ENCODE measurements at places on chromosomes 5 and 9.

- DNase-seq: no peak
Observed at GRCh38 chr9:129384491-129385210, 206.6 kb upstream of the IER5L start.

GRCh38 chr5:14284392-14285148, 141.4 kb downstream of the TRIO start:
- DNase-seq: no peak

DNA sequence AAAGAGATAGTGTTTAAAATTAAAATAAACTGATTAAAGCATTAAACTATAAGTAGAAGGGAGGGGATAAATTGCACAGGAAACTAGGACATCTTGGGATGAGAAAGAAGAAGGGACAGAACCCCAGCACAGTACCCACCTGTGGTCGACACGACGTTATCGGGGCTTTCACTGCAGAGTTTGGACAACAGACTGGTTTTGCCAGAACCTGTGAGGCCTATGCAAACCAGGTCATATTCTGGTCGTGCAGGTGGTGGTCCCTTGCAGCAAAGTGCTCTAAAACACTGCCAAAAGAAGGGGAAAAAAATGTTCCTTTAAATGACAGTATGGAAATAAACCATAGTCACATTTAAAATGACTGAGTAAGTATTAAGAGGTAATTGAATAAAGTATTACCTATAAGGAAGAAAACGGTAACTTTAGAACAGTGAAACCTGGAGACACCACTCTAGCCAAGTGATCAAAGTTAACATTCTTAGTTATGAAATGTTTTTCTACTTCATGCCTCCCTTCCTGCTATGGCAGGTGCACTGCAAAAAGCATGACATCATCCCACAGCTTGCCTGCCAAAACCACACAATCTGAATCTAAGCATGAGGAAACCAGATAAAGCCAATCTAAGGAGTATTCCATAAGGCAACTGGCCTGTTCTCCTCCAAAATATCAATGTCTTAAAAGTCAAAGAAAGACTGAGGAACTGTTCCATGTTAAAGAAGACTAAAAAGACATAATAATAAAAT, 138.6 kb downstream of the ARL15 start:
- DNase-seq: no peak

- DNase-seq: no peak
Observed at GRCh38 chr9:134976403-134976802, 58.7 kb upstream of the FCN1 start.

DNA sequence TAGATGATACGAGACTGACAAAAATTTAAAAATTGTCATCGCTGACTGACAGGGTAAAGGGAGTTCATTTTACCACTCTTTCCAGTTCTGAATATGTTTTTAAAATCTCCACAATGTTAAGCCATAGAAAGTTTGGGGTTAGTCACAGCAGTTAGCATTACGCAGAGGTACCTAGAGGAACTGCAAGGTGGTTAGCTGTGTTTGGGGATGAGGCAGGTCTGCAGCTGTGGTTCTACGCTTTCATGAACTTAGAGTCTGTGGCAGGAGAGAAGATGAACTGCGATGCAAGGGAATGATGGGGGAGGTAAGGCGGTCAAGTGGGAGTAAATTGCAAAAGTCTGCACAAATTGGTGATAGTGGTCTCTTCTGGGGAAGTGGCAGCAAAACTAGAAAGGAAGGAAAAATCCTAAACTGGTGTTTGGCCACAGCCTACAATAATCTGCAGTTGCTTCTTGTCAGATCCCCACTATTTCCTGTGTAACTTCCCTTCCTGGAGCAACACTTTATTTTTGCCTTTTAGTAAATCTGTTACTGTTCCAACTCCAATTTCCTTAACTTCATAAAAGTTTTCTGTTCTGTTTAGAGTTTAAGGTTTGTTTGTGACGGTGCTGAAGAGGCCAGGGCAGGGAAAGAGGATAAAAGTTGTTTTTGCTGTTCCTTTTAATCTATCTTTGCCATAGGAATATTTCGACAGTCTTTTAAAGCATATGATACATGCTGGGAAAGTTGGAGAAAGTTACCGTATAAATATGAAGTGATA, 38.6 kb upstream of the SNX2 start:
- DNase-seq: no peak

DNA sequence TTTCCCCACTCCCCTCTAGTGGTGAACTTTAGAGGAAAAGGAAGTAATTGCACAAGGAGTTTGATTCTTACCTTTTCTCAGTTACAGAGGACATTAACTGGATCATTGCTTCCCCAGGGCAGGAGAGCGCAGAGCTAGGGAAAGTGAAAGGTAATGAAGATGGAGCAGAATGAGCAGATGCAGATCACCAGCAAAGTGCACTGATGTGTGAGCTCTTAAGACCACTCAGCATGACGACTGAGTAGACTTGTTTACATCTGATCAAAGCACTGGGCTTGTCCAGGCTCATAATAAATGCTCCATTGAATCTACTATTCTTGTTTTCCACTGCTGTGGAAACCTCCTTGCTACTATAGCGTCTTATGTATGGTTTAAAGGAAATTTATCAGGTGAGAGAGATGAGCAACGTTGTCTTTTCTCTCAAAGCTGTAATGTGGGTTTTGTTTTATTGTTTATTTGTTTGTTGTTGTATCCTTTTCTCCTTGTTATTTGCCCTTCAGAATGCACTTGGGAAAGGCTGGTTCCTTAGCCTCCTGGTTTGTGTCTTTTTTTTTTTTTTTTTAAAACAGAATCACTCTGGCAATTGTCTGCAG, 25.3 kb downstream of the SLC22A5 start:
- no peak for DNase-seq

GRCh38 chr5:127471211-127471610, 46.2 kb upstream of the PRRC1 start:
- no peak for DNase-seq

DNA sequence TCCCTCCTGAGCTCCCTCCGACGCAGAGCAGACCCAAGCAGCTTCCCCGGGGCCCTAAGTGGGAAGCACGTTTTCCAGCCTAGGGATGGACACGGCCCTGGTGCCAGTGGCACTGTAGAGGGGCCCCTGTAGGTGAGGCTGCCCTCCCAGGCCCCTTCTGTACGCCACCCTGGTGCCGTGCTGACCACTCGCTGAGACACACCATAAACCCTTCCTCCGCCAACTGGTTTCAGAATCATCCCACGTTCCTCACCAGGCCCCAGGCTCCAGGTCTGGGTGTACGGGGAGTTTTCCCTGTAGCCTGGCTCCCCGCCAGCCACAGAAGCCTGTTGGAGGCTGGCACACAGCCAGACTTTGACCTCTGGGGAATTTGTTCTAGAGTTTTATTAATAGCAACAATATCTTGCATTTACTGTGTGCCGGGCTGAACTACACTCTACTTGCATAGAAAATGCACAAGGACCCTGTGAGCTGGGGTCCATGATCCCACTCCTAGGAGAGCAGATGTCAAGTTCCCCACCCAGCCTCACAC, 18.2 kb upstream of the WDR38 start:
- no peak for DNase-seq

- peak; percentile 15 for DNase-seq
Observed at GRCh38 chr9:121098567-121099198, 23.9 kb downstream of the CNTRL start.

DNA sequence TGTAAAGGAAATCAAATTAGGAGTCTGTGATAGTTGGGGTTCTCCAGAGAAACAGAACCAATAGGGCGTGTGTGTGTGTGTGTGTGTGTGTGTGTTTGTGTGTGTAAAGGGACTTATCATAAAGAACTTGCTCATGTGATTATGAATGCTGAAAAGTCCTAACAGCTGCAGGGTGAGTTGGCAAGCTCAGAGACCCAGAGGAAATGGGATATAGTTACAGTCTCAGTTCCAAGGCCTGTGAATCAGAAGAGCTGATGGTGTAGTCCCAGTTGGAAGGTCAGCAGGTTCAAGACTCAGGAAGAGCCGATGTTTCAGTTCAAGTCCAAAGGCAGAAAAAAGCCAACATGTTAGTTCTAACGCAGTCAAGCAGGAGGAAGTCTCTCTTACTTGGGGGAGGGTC, 214.2 kb downstream of the ELAVL2 start:
- DNase-seq: no peak

GRCh38 chr9:136644593-136645351, 17.9 kb upstream of the EGFL7 start:
- peak; percentile 45 for DNase-seq

DNA sequence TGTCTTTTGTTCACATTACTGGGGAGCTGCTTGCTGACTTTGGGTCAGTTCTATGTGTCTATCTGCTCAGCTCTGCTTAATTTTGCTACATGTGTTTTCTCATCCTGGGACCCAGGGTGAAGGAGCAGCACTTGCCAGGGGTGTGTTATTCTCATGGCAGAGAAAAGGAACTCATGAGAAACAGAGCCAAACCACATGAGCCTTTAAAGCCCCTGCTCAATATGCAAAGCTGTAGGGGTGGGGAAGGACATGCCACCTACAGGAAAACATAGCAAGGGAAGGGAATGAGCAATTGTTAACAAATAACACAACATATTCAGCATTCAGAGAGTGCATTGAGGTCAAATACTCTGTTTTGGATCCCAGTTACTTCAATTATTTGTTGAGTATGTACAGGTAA, 290.9 kb downstream of the CDK5RAP2 start:
- DNase-seq: no peak

GRCh38 chr9:94630833-94631232, 8.5 kb downstream of the FBP1 start:
- DNase-seq: no peak

DNA sequence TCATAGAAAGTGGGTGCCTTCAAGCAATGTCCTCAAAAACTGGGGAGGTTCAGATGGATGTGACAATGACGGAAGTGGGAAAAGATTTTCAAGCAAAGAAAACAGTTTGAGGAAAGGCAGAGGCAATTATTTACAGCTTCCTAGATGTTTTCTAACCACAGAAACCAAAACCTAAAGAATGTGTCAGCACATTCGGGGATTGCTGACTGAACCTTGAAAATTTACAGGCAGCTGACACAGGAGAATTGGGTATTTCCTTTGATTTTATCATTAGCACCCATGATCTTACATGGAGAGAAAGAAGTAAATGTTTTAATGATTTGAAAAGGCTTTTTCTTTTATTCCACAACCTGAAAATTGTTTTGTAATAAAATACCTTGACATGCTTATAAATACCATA, 369.0 kb downstream of the ACTL7B start:
- DNase-seq: no peak

GRCh38 chr5:119031011-119031886, 39.6 kb upstream of the DMXL1 start:
- no peak for DNase-seq

DNA sequence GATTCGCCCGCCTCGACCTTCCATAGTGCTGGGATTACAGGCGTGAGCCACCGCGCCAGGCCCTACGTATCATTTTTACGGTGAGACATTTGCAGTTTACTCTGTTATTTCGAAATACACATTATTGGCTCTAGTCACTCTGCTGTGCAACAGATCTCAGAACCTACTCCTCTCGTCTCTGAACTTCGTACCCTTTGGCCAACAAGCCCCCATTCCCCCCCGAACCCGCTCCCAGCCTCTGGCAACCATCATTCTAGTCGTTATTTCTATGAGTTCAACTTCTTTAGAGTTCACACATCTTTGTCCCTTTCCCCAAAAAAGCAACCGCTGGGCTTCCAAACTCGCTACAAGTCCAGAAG, 735 bp downstream of the PTGR1 start:
- DNase-seq: no peak

GRCh38 chr5:169440107-169440705, 139.3 kb upstream of the SLIT3 start:
- DNase-seq: no peak

DNA sequence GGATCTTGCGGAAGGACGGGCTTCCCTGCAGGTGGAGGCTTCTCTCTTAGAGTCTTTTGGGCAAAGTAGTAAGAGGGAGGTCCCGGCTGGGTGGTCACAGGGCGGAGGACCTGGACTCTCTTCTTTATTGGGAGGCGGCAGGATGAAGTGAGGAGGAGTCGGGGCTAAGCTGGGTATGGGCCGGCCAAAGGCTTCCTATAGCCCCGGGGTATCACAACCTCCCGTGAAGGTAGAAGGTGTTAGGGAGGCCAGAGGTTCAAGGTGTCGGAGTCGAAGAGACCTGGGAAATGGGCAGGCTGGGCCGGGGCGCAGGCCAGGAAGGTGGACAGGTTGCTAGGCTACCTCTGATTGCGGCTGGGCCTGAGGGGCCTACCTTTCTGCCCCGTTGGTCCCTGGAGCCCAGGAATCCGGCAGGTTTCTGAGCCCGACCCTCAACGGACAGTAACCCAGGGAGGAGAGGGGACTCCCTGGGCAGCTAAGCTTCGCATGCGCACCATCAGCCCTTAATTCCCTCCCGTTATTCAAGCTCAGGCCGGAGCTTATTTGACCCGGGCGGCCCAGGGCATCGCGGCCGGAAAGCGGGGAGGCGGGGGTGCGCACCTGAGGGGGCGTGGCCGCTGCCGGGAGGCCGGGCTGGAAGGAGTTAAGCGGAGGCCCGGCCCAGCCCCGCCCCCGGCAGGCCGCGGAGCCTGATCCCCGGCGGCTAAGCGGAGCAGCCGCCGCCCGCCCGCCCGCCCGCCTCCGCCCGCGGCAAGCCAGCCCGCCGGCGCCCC, at the start of gene TESK1:
TESK1 (plus strand) TSS at position 685 of the 773 bp plus-strand sequence. CDS start 358 bp downstream, outside the sequence.
- DNase-seq: peak; percentile 37

- DNase-seq: no peak
Observed at GRCh38 chr9:113935677-113936380, 59.7 kb downstream of the ZNF618 start.

DNA sequence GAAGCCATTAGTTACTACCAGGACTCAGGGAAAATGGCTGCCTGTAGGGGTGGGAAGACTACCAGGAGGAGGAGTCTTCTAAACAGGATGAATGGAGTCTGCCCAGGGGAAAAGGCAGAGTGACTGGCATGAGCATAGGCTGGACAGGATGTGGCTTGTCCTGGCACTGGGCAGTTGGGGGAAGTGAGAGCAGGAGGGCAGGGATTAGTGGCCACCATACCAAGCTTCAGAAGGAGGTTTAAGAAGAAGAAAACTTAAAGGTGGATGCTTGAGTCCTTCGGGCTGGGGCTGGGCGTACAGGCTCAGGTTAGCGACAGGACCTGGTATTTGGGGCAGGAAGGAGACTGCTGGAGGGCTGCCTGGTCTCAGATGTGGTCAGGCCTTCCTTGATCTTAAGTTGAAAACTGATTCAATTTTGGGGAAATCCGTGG, 5.0 kb upstream of the NSD1 start:
- DNase-seq: no peak

DNA sequence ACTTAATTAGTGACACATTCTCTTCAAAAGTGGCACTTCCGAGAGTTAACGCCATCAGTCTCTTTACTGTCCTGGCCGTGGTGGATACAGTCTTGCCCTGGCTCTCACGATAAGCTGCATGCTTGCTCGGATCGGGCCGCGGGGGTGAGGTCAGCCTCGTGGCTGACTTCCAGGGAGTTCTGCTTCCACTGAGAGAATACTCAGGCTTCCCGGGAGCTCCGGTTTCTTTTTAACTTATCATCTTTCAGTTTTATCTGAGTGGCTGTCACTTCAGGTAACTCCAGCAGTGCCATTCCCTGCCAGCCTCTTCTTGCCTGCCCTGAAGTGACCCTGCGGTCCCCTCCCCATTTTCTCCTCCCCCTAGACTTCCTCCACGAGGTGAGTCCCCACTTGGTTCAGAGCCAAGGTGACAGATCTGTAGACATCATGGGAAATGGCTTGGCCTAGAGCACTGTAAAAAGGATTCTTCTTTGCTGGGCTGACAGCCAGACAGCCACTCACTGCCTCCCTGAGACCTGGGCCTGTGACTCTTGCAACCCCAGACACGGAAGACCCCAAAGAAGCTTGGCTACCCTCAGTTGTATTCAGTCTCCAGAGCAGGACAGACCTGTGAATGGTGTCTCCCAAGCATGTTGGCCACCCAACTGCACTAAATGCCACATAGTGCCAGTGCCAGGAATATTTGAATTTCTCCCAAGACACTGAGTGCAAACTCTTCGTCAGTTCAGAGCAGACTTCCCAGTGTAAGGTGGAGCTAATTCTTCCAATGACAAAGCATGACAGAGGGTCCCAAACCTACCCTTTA, 95.1 kb downstream of the DAPK1 start:
- no peak for DNase-seq

- DNase-seq: no peak
Observed at GRCh38 chr9:133066181-133066983, 4.6 kb downstream of the CEL start.
